ENCODE measurements at places on chromosomes 3 and 15.
A peak's percentile ranks its signal among the peaks of the same experiment; 100 is the strongest.

DNA sequence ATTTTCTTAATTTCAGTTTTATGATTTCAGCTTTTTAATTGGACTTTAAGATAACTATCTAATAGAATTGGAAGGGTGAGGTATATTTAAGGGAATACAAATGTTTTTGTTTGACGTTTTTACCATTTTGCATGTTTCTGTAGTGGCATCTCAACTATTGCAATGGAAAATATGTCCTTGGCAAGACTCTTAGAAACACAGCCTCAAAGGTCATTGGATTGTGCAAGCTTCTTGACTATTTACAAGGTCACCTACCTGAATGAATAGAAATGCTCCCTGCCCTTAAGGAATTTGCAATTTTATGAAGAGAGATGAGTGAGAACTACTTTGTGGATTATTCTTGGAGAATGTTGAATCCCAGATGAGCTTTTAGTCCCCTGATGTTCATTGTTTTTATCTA lies 43.1 kb downstream of the ITPR1 start:
- DNase-seq, result no peak

GRCh38 chr15:99677540-99678134 lies 55.6 kb downstream of the LYSMD4 start:
- no peak for DNase-seq

GRCh38 chr3:140727886-140728285 lies 50.0 kb downstream of the TRIM42 start:
- DNase-seq, result no peak

- DNase-seq, result no peak
These were observed 87.1 kb downstream of the WNT7A start for GRCh38 chr3:13792512-13793371.

GRCh38 chr3:29183346-29184087 lies 97.4 kb upstream of the RBMS3 start:
- peak; percentile 8 for DNase-seq

DNA sequence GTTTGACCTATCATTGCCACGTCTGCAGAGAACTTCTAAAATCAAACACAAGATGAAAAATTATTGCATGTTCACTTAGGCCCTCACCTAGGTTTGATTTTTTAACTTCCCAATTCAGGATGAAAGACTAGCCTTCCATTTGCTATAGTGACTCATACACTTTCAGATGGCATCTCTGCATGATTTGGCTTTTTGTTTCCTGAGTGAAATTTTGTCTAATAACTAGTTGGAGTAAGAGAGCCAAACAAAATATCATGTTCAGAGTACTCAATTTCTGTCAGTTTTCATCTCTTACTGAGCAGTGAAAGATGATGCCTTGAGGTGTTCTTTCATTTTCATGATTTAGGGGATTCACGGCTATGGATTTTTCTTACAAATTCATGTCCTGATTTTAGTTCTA lies 122.9 kb downstream of the NSUN3 start:
- no peak for DNase-seq

- DNase-seq, result no peak
These were observed 147.4 kb upstream of the SMAD3 start for GRCh38 chr15:66917904-66918448.

GRCh38 chr15:42499858-42500609 lies 4.6 kb downstream of the SNAP23 start:
- no peak for DNase-seq

DNA sequence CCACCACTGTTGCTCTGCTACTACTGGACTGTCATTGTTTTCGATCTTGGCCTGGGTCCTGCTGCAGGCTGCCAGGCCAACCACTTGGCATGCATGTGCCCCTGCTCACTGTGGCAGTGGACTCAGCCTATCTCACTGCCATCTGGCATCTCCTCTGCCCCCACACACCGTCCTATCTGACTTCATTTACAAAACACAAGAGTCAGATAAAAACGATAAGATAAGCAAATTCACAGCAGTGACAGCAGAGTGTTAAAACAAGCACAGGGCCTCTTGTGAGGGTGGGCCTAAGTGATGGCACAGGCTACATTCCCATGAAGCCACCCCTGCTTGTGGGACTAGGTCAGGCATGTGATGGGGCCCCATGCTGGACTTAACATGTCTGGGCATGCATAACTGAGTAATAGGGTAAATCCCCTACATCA lies 68.1 kb downstream of the CRYGS start:
- DNase-seq, result no peak

- no peak for DNase-seq
These were observed 799 bp downstream of the SERF2 start for GRCh38 chr15:43792761-43793476.

GRCh38 chr15:76440441-76440840 lies 103.9 kb downstream of the ISL2 start:
- DNase-seq, result no peak

GRCh38 chr3:71641674-71642073 lies 58.1 kb upstream of the FOXP1 start:
- no peak for DNase-seq

DNA sequence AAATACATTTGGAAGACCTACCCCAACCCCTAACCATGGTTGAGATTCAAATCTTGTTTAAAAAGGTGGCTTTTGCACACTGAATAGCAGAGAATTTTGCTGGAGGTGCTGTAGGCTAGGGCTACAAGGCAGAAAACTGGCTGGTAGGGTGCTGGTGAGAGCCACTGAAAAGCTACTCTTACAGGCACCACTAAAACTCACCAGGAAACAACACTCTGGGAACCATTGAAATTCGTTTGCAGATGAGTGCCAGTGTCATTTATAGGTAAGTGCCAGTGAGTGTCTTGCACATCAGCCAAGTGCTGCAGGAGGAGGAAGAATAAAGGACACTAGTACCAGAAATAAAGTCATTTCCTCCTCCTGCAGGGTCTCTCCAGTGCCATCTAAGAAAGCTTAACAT lies 610.2 kb downstream of the ZNF385D start:
- DNase-seq, result no peak

GRCh38 chr3:50572158-50572557 lies 2.8 kb downstream of the HEMK1 start:
- peak; percentile 64 for DNase-seq

DNA sequence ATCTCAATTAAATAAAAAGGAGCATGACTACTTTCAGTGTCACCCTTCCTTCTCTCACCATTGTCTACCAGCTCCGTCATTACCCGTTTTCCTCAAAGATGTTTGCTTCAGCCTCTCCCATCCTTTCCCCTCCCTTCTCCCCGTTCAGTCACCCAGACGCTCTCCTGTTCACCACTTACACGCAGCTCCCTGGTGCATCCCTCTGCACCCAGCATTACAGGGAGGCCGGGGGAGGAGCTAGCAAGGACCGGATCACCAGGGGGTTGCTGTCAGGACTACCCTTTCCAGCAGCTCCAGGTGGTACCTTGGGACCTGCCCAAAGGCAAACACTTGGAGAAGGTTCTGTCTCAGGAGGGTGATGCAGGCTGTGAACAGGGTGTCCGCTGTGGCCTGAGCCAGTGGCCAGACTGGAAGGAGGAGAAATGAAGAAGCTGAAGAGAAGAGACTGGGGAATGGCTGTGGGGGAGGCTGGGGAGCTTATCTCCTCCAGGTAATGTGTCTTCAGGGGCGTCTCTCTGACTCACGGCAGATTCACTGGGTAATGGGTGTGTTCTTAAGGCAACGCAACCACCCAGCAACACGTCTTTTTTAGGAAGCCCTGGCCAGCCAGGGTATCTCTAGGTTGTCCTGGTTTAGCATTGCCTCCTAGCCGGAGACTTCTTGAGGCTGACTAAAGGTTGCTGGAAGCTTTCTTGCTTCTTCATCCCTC lies 21.8 kb upstream of the BDH1 start:
- DNase-seq, result no peak

- DNase-seq, result no peak
These were observed 67.9 kb upstream of the OCA2 start for GRCh38 chr15:28167042-28167441.

DNA sequence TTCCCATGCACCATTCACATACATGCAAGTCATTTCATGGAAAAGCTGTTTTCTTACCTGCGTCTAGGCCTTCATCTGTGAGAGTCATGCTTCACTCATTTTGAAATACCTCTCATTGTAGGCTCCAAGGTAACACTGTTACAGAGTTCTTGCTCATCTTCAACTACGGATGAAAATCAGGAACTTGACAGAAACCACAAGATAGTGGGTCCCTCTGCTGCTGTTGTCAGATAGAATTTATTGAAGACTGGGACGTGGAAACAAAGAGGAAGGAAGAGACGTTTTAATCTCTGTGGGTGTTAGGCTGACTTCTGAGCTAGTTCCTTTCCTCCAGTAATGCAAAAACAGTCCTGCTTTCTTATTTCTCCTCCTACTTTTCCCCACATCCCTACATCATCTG lies at the start of gene P2RY14:
TSS of gene P2RY14 (minus strand) at position 313 of the 400 bp plus-strand sequence. CDS start 64,226 bp downstream, outside the sequence.
- no peak for DNase-seq

GRCh38 chr15:81296186-81296585 lies 27.8 kb downstream of the STARD5 start:
- no peak for DNase-seq

DNA sequence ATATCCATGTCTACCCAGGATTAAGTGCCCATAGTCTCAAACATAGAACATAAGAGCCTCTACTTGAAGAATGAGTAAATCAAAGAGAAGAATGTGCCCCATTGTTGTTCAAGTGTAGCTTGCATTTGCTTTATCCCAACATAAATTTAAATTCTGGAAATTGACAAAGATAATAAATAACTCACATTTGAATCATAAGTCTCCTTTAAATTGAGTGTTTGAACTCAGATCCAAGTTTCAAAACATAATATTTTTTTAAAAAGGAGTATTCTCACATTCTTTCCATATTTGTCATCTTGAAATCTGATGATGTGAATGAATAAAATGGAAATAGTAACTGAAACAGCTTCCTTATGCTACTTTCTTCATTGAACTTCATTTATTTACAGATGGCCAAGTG lies 135.2 kb downstream of the MECOM start:
- DNase-seq, result no peak

- DNase-seq, result no peak
These were observed 86.3 kb downstream of the PPCDC start for GRCh38 chr15:75109736-75110130.

DNA sequence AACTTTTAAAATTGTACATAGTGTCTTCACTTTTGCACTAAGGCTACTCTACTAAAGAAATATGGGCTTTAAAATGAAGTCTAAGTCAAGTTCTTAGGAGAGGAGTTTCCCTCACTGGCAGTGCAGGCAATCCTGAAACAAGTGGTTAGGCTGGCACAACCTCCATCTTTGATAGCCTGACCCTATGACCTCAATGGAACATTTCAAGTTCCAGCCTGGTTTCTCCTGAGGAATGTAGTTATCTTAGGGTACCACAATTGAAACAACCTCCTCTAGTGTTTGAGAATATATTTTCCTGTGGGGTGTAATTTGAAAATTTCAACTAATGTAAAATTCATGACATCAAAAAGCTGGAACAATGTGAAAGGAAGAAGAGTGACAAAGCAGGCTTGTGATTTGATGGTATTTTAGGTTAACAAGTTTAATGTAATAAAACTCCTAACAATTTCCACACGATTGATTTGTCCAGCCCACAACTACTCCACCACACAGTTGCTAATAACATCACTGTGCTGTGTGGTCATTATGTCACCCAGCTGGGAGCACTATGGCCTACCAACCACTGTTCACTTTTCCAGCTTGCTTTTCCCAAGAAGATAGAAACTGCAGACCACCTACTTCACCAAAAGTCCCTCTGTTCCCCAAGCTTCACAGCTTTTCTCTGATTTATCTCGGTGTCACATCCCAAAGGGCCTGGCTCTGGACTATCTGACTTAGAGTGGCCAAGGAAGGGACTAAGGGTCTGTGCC lies 1.8 kb downstream of the WWTR1 start:
- DNase-seq, result no peak

DNA sequence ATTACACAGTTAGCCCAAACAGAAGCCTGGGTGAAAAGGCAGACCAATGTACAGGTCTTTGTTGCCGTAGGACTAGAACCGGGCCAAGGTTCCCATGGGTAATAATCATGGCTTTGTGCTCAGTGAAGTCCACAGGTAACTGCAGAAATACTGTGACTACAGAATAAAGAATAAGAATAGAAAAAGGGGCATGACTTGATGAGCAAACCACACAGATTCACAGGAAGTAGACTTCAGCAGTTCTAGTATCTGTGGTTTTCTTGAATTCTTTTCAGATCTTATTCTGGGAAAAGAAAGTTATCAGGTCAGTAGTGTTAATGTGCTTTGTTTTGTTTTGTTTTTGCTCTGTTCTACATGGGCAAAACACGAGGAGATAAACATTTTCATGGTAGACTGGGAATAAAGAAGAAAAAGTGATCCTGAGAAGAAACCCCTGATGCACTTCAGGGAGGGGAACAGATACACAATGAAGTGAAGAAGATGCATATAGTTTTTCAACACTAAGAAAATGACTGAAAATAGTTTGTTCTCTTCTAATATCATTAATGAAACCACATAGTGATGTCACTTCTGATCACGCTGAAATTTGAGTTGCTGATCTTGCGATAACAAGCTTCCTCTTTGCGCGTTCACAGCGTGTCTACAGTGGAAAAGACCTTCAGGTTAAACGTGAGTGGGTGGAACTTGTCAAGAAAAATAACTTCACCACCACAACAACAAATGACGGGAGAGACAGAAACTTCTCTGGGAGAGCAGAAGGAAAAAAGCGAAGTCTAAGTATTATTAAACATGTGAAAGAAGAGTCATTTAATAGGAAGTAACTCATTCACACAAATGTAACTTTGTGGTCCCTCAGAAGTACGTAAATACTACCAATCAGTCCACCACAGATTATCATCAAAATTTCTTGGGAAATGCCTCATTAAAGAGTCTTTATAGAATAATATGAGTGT lies 315.8 kb upstream of the SATB1 start:
- DNase-seq, result peak; percentile 56

- no peak for DNase-seq
These were observed 10.0 kb downstream of the SNTN start for GRCh38 chr3:63662500-63662899.

GRCh38 chr3:131370935-131371687 lies 10.5 kb upstream of the NUDT16 start:
- no peak for DNase-seq

DNA sequence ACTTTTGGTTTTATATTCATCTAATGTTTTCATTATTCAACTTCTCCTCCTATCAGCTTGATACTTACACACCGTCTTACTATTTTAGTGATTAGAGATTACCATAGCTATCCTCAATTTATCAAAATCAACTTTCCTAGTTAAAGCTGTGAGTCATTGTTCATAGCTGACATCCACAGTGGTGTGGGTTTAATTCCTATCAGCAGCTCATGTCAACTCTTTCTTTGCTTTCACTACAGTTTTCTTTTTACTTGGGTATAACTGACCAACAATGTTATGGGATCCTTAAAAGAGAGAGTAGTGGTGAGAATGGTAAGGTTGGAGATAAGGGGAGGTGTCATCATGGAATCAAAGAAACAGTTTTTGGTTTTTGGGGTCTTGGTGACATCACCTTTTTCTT lies 112.7 kb downstream of the NFKBIZ start:
- no peak for DNase-seq

DNA sequence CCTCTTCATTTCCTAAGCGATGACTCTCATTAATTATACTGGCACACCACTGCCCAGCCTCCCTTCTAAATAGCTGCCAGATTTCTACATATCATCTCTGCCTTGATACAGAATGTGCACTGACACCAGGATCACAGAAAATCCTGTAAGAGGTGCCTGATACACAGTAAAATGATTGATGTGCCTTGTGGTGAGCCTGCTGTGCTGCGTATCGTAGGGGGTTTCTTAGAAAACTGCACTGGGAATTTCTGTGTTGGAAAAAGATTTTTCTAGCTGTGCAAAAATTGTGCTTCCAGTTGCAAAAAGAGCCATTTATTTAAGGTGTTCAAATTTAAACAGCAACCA lies 3.0 kb upstream of the PLCH1 start:
- DNase-seq, result no peak

GRCh38 chr3:160395297-160395696 lies 3.7 kb downstream of the IFT80 start:
- DNase-seq, result no peak

Measured in stimulated activated CD8-positive, alpha-beta memory T cell treated with anti-CD3 and anti-CD28 coated beads, Interleukin-7, amount 100 ng/mL, for 48 hours (primary cell).